ENCODE measurements at places on chromosomes 16 and 17.

GRCh38 chr17:13074026-13074425 lies 56.2 kb upstream of the ELAC2 start:
- DNase-seq, result no peak

- DNase-seq, result no peak
Observed at GRCh38 chr16:25109643-25110042, 1.9 kb upstream of the LCMT1 start.

DNA sequence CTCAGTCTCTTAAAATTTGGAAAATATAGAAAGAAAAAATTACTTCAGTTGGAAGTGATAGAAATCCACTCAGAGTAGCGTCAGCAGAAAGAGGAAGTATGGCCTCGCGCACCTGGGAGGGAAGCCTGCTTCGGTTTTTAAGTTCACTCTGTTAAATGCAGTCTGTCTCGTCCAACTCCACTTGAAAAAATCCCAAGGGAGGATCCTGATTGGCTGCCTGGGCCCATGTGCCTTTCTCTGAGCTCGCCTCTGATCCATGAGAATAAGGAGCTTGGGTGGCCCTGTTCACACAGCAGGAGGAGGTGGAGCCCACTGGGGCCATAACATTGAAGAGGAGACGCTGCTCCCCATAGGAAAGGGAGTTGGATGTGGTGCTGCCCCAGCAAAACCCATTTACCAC lies 40.7 kb downstream of the DNAJA2 start:
- DNase-seq, result no peak

DNA sequence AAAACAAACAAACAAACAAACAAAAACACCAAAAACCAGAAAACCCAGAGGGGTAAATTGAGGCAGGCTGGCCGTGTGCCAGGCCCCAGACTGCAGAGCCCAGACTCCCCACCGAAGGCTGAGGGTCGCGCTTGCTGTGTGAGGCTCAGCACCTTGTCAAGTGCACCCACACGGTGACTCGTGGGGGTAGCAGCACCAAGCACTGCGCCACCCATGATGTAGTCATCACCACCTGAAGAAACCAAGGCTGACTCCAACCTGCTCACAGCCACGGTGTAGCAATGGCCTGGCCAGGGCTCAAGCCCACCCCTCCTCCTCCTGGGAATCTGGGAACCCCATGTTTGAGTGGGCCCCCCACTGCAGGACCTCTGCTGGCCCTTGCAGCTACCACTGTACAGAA lies 11.9 kb downstream of the MCRIP1 start:
- no peak for DNase-seq

DNA sequence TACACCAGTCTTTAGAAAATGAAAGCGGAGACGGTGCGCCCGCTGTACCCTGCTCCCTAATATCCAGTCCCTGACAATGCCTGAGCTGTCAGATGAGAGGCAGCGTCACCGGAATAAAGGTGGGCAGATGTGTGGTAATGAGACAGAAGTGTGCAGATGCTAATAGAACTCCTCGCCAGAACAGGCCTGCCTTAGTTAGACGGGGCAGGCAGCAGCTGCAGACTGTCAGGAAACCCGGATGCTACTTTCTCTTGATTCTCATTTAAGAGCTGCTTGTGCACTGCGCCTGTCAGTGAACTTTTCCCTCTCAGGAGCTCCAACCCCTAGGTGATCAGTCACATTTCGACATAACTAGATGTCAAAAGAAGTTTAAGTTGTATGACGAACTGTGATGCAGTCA lies 221.8 kb upstream of the IRX3 start:
- no peak for DNase-seq

GRCh38 chr17:65576939-65577338 lies 15.5 kb upstream of the AXIN2 start:
- no peak for DNase-seq

GRCh38 chr16:2842340-2843000 lies 12.4 kb downstream of the ZG16B start:
- peak; percentile 76 for DNase-seq

DNA sequence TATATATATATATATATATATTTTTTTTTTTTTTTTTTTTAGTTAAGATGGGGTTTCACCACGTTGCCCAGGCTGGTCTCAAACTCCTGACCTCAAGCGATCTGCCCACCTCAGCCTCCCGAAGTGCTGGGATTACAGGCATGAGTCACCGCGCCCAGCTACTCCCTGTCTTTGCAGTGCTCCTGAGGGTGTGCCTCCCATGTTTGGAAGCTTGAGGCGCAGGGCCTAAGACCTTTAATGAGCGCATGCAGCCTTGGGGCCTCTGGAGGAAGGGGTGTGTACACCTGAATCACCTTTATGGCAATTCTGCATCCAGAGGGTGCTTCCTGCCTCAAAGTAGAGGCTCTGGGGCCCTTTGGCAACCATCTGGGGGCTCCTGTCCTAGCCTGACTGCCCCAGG lies 219.4 kb upstream of the CIBAR2 start:
- no peak for DNase-seq

DNA sequence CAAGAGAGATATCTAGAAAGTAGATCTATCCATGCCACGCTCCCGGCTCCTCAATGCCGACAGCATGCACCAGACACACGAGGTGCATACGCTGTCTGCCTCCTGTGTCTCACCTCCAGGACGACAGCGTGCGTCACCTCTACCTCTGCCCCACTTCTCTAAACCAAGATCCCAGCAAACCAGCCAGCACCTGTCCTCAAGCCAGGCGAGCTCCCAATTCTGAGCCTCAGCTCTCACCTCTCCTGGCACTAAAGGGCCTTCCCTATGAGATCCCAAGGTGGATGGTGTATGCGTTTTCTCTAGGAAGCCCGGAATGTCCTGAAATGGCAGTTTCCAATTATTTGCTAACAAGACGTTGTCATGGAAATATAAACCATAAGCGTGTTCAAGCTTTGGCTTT lies 36.2 kb upstream of the RCVRN start:
- DNase-seq, result no peak

DNA sequence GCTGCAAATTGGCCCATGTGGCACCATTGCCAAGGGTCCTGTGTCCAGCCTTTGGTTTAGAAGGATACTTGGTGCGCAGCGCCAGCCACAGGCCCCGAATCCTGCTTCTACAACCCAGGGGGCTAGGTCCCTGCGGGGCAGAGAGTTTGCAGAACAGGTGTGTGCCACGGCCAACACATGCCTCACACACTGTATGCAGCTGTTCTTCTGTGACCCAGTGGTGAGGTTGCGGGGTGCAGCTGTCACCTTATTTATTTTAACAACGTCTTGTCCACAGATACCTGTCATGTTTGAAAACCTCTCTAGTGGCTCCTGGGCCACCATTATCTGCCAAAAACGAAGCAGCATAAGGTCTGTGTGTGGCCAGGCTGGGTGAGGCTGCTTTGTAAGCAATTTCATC lies 11.6 kb downstream of the CBFA2T3 start:
- DNase-seq, result no peak

- DNase-seq, result no peak
Observed at GRCh38 chr17:31550389-31551056, 159.0 kb downstream of the RAB11FIP4 start.

DNA sequence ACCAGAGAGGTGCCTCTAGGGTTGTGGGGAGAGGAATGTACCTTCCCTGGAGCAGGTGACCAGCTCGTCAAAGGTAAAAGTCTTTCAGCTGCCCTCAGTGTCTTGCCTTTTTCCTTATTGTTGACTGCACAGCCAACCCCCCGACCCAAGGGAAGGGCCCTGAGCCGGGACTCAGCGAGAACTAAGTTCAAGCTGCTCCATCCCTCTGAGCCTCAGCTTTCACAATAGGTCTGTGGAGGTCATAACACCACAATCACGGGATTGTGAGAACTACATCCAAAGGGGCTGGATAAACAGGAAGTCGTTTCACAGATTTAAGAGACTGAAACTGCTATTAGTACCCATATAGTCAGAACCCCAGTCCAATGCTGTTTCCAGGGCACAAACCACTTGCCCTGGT lies 2.6 kb upstream of the KRT36 start:
- DNase-seq, result no peak

GRCh38 chr16:31129568-31130335 lies 5.8 kb downstream of the PRSS8 start:
- no peak for DNase-seq

DNA sequence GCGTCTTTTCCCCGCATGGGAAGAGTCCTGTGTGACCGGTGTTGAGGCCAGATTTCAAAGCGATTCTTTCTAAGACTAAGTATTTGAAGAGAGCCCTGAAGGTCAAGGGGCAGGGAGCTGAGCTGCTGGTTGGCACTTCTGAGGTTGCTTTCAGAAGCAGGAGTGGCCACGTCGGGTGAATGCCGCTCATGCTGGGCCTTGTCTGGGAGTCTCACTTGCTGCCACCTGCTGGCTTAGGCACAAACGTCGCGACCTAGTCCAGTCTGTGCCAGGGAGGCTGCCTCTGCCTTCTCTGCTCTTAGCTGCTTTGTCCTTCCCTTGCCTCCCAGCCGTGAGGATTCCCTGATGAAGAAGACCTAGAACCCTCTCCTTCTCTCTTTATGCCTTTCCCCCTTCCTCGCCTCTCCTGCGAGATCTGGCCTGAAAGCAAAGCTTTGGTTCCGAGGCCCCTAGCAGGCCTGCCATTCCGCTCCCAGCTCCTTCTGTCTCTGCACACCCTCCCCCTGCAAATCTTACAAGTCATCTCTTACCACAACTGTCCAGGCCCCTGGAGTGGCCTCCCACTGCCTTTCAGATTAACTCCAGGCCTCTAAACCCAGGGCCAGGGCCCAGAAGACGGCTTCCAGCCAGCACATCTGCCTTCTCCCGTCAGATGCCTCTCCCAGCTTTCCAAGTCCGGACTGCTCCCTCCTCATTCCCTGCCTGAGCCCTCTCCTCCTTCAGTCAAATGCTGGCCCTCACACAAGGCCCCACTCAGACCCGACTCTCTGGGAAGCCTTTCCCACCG lies 11.4 kb downstream of the CTNS start:
- no peak for DNase-seq

DNA sequence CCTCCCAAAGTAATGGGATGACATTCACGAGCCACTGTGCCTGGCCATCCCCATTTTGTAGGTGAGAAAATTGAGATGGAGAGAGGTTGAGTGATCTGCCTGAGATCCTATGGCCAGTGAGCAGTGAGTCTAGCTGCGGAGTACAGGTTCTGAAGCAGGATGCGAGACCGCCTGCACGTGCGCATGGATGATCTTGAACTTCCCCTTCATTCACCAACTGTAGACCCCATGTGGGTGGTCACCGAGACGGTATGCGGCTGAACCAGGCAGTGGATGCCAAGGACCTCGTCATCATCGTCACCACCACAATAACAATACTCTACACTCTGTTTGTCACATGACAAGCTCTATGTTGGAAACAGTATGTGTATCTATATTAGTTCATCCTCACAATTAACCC lies 6.2 kb upstream of the SPNS3 start:
- no peak for DNase-seq

GRCh38 chr17:27976331-27976730 lies 66.1 kb upstream of the NLK start:
- no peak for DNase-seq

GRCh38 chr17:29933379-29933778 lies 3.4 kb upstream of the SSH2 start:
- DNase-seq, result no peak

DNA sequence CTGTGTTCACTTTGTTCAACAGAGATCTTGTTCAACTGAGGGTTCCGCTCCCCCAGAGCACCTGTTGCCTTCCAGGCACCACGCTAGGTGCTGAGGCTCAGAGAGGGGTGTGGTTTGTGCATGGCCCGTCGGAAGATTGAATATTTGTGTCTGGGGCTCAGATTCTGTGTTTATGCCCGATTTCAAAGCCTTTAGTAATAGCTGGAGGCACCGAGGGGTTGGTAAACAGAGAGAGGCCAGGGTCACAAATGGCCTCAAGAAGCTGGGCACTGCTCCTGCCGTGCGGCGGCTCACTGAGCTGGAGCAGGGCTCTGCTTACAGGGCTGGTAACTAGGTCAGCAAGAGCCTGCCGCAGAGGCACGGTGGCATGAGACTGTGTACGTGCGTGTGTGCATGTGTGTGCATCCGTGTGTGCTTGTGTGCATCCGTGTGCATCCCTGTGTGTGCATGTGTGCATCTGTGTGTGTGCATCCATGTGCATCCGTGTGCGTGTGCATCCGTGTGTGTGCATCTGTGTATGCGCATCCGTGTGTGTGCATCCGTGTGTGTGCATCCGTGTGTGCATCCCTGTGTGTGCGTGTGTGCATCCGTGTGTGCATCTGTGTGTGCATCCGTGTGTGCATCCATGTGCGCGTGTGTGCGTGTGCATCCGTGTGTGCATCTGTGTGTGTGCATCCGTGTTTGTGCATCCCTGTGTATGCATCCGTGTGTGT lies 5.4 kb downstream of the ITGAE start:
- peak; percentile 1 for DNase-seq

- DNase-seq, result peak; percentile 66
Observed at GRCh38 chr17:2703606-2704005, 8.0 kb downstream of the CLUH start.

DNA sequence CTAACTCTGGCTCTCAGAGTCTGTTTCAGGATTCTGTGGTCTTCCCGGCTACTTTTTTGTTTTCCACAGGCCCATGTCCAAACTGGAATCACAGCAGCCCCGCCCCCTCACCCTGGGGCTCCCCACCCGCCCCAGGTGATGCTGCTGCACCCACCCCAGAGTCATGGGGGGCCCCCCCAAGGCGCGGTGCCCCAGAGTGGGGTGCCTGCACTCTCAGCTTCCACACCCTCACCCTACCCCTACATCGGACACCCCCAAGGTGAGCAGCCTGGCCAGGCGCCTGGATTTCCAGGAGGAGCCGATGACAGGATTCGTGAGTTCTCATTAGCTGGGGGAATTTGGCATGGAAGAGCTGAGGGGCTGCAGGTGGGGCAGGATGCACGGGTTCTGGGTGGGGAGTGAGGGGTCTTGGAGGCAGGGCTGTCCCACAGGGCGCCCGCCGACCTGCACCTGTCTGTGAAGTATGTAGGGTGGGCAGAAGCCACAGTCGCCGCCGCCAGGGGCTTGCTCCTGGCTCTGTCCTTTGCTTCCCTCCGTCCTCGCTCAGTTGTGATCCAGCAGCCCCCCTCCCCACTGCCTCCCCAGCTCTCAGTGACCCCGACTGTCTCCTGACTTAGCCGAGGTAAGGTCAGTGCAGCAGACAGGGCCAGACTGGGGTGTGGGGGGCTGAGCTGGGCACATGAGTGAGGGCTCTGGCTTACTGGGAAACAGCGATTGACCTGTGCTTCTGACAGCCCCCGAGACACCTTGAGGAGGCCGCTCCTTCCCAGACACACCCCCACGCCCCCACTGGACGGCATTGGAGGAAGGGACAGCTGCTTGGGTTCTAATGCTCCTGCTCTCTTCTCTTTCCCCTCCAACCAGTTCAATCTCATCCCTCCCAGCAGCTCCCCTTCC lies 10.0 kb downstream of the TUFM start:
- no peak for DNase-seq

All from suprapubic skin (tissue), 4 donors.